Right renal cortex interstitium (tissue), 3 donors: ENCODE measurements at places on chromosomes 3 and 15. TPM values are rescaled to one million over a fixed set of nuclear protein-coding genes. Genes with fewer than 3 reads are reported as not detected.

DNA sequence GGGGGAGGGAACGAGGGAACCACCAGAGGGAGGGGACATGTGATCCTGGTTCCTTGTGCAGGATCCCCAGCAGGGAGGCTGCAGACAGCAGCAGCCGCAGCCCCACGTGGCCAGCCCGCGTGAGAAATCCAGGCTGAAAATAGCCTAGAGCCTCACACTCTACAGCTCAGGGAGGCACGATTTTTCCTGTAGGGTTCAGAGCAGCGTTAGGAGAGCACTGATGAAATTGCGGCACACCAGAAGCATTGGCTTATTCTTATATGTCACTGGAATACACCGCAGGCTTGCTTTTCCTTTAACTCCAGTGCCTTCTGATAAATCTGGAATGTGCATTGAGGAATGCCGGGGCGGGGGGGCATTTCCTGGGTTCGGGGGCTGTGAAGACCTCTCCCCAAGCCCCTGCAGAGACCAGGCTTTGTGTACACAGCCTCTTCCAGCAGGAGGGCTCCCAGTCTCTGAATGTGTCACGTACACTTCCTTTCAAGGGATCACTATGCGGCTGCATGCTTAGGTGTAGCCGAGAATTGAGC, 193.0 kb downstream of the ATP10A start:
- DNase-seq, result no peak

DNA sequence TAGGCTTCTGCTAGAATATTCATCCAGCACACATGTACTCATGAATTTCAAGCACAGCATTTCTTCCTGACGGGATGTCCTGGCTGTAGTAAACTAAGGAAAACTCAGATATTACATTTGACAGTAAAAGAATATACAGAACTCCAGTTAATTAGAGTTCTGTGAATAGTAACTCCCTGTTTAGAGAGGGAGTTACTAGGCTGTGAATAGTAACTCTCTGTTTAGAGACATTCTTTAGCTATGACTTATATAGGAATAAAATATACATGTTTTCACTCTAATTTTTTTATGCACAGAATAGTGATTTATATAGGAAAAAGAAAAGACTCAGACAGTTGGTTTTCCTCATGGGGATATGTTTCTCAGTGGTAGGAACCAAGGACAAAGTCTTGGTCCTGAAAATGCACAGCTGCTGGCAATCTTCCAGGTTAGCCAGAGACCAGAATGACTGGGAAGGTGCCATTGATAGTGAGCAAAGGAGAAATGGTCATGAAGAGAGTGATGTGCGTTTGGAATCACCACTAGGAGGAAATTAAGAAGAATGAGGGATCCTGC, 480.7 kb upstream of the THBS1 start:
- no peak for DNase-seq

DNA sequence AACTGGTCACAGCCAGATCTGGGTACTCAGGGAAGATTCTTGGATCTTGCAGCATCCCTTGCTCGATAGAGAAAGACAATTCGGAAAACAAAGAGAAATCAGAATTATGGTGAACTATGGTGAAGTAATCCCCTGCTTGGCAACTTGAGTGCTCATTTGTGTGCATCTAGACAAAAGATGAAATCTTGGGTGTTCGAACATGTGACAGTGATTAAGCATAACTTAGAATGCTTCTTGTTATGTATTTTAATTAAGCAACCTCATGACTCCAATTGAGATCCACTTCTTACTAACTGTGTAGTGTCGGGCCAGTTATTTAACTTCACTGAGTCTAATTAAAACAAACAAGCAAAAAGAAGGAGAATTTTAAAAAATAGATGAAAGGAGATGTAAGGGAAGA, 56.5 kb downstream of the ZNF385D start:
- no peak for DNase-seq

DNA sequence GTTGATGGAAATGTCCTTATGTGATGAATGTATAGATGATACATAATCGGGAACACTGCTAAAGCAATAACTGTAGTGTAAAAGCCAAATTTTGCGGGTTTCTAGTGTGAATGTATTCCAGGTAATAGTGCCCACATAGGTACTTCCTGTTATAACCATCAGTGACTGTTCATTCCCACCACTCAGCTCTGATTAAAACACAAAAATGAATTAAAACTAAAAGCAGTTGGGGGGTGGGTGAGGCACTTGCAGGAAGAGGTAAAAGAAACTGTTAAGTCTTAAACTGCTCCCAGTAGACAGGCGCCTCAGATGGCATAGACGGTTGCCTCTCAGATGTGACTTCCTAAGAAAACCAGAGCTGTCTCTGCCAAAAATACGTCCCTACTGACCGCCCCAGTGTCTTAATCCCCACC, 893 bp upstream of the MTHFS start:
- DNase-seq, result no peak

DNA sequence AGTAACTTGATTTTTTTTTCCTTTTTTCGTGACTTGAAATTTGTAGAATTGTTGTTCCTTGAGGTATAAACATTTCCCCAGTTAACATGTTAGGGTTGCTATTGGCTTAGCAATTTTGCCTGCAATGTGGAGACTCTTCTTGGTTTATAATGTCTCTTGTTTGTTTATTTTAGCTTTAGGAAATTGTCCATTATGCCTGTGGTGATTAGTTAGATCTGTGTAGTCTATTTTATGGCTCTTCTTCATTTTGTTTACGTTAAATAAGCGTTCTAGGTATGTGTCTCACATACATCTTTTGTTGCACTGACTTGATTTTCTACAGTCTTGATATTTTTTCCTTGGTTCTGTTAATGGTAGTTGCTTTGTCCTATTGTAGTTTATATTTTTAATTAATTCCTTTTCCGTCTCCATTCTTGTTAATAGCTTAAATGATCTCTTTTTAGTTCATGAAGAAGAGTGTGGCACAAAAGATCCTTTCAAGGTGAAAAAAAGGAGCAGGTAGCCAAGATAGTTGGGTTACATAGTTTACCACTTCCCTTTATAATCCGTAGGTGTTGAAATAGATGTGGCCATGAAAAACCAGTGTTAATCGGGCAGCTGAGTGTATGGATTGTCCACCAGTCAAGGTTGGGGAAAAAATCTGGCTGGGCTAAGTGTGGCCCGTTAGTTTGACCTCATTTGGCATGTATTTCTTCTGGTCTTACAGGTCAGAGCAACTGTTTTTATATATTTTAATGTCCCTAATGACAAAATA, 12.1 kb downstream of the IQGAP1 start:
- no peak for DNase-seq

DNA sequence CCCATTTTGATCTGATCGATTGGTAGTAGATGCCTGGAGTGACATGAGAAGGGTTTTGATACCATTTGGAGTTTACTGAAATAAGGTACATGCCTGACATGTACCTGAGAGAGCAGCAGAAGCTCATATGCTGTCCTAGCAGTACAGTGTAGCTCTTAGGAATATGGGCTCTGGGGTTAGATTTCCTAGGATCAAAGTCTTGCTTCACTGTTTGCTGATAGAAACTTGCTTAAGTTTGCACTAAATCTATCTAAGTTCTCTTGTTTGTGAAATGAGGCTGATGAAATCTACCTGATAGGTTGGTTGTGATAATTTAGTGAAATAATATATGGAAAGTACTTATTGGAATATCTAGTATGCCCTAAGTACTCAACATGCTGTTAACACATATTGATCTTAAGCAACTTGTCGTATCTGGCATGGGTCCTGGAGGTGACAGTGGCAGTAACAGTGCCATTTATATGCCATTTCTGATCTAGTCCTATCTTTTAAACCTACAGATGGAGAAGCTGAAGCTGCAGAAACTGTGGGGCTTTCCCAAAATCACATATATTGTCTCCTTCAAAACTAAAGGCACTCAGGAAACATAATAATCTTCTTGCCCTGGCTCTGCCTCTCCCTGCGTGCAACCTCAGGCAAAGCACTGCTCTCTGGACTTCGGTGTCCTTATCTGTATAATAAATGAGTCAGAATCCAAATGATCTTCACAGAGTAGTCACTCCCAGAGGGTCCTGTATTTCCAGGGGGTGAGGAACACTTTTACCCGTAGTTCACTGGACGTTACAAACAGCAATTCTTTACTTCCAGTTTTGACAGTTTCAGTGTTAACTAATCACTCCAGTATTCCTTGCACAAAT, 223.6 kb upstream of the SETMAR start:
- DNase-seq, result no peak

DNA sequence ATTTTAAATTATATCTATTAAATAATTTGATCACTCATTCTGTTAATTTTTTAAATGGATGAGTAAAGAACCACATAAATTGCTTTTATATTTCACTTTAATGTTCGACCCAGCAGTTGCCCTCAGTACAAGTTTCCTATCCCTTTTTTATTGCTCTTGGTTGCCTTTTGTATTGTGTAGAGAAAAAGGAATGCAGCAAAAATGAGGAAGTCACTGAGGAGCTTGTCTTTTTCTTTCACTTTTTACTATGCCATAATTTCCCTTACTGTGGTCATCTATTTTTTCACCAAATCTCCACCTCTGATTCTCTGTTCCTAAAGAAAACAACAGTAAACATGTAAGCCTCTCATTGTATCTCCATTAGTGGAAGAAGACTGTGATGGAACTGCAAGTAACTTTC, 122.7 kb downstream of the B3GALNT1 start:
- no peak for DNase-seq

GRCh38 chr15:74882528-74882927, 7.3 kb upstream of the MPI start:
- DNase-seq, result no peak

DNA sequence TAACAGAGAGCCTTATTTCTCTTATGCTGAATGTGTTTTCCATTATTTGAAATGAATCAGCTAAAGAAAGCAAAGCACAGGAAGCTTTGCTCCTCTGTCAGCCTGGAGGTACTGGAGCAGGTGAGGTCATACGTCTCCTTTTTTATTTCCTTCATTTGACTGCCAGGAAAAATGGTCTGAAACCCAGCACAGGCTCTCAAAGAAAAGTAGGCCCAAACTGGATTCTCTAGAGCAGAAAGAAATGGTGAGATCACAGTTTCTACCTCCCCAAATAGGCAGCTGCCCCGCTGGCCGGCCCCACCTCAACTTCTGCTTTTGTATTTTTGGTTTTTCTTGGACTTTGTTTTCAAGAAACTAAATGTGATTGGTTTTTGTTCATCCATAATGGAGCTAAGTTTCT, 95.1 kb downstream of the RPL39L start:
- no peak for DNase-seq

DNA sequence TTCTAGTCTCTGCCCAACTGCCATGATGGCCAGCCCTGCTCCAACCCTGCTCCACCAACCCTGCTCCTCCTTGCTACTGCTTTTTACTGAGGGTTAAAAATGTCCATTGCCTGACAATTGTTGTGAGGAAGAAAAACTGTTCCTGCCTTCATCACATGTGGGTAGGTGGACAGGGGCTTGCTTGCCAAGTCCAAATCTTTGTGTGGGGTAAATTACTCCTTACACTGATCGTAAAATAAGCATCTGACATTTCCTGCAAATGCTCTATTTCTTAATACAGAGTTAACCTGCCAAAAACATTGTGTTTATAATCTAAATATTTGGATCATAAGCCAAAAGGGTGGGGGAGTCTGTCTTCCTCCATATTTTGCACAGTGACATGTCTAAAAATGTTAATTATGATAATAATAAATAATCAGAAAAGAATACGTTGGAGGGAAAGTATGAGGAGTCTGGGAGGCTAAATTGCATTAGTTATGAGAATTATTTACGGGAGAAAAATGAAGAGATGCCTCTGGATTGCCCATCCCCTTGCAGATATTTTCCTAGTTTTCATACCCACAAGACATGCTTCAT, 242.5 kb upstream of the TBL1XR1 start:
- DNase-seq, result no peak

GRCh38 chr3:140914384-140914945, 27.2 kb upstream of the SLC25A36 start:
- DNase-seq, result no peak

DNA sequence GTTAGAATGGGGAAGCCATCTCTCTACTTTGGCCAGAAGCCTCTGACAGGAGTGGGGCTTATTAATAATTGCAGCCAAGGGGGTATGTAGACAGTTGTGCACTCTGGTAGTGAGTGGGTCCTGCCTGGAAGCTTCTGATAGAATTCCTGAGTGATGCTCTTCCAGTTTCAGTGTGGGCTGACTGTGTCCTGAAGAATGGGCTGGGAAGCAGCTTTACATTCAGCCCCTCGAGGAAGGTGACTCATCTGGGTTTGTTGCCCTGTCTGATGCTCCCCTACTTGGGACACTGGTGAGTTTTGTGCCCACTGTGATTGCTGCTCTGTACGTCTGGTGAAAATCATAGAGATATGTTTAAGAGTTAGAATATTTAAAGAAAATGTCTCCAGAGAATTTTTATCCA, 444.7 kb upstream of the RBMS3 start:
- DNase-seq, result no peak

DNA sequence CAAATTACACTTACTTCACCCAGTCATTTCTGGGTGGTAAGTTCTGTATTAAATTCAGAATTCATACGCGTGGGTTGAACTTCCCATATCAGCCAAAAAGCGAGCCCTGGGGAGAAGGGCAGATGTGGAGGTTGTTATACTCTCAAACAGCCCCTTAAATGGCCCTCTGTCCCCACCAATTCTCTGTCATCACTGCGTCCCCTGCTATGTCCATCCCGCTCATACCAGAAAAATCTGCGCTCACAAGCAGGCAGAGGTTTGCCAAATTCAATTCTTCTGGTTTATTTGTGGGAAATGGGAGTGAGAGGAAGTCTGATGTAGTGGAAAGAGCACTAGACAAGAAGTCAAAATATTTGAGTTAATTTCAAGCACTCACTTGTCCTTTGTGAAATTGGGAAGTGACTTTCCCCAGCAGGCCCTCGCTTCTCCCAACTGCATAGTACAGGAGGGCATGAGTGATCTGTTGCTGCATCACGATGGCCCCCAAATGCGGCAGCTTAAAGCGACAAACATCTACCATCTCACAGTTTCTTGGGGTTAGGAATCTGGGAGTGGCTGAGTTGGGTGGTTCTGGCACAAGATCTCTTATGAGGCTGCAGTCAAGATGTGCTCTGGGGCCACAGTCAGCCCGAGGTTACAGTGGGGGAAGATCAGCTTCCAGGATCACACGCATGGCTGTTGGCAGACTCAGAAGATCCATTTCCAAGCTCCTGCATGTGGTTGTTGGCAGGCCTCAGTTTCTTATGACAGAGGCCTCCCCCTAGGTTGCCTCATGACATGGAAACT, 67.7 kb downstream of the CPN2 start:
- no peak for DNase-seq

GRCh38 chr15:72866182-72866581, 82.6 kb upstream of the ADPGK start:
- DNase-seq, result no peak

DNA sequence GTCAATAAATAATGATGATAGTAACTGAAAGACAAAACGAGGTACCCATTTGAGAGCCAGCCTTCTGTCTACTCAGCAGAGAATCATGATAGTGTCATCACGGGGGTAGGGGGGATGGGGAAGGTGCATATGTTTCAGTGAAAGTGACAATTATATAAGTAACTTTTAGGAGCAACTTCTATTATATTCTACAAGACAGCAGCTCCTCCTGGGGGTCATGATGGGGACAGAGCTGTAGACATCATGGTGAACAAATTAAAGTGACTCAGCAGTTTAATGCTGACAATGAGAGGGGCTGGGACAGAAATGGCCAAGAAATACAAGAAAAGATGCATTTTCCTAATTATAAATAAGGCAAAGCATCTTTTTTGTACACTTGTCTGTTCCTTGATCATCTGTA, 11.8 kb downstream of the CAPN3 start:
- DNase-seq, result no peak

DAPK2 gene
- polyA plus RNA-seq, result 4.3 TPM

SLC30A4 gene
- 8.3 TPM for polyA plus RNA-seq
